Right kidney (tissue), 9 donors: ENCODE measurements at places on chromosomes 6 and 20.

DNA sequence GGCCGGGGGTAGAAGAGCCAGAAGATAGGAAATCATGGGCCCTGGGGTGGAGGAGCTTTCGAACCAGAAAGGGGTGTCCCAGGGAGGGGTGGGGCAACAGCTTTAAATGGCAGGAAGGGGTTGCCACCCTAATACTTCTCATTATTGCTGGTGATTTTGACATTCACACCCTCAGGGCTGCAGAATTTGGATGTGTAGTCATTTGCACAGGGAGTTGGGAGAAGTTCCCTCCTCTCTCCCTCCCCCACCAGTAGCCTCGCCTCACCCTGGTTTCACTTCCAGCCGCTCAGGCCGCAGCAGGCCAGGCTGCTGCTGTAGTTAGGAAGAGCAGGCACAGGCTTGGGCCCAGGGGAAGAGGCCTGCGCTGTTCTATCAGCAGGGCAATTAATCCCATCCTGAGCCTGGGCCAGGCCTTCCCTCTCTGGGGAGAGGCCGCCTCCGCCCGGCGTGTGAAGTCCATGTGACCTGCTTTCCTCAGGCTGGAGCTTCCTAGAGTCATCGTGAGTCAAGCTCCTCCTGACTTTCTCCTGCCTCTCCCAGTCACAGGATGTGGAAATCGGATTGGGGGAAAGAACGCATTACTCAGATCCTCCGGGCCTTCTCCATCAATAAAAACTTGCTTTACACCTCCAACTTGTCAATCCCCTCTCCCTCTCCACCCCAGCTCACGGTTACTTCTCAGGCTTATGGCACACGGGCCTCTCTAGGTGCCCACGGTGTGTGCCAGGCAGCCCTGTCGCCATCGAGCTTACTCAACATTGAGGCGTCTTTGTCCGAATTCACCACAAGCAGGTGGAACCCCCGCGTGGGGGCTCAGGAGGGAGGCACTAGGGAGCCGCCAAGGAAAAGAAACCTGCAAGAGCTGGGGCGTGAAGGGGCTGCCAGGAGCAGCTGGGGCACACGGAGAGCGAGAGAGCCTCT, 7.8 kb downstream of the ADTRP start:
- DNase-seq: peak; percentile 25

GRCh38 chr6:71248878-71249544, 39.6 kb upstream of the OGFRL1 start:
- DNase-seq: no peak

- DNase-seq: no peak
Observed at GRCh38 chr20:8305449-8305978, 173.4 kb downstream of the PLCB1 start.

- DNase-seq: no peak
Observed at GRCh38 chr6:69286331-69286730, 510.5 kb downstream of the LMBRD1 start.

DNA sequence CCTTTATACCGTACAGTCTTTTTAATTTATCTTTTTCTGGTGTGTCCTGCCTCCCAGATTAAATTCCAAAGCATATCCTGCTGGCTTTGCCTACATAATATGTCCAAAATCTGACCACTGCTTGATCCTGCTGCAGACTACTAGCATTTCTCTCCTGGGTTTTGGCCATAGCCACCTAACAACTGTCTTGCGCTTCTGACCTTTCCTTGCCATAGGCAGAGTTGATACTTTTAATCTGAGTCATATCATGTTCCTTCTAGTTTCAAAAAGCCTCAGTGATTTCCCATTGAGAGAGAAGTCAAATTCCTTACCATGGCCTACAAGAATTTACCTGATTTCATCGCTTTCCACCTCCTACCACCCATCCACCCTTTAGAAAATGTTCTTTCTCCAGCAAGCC, 104.8 kb downstream of the BCKDHB start:
- no peak for DNase-seq

- DNase-seq: peak; percentile 62
Observed at GRCh38 chr6:151808371-151809241, 1.1 kb downstream of the ESR1 start.

DNA sequence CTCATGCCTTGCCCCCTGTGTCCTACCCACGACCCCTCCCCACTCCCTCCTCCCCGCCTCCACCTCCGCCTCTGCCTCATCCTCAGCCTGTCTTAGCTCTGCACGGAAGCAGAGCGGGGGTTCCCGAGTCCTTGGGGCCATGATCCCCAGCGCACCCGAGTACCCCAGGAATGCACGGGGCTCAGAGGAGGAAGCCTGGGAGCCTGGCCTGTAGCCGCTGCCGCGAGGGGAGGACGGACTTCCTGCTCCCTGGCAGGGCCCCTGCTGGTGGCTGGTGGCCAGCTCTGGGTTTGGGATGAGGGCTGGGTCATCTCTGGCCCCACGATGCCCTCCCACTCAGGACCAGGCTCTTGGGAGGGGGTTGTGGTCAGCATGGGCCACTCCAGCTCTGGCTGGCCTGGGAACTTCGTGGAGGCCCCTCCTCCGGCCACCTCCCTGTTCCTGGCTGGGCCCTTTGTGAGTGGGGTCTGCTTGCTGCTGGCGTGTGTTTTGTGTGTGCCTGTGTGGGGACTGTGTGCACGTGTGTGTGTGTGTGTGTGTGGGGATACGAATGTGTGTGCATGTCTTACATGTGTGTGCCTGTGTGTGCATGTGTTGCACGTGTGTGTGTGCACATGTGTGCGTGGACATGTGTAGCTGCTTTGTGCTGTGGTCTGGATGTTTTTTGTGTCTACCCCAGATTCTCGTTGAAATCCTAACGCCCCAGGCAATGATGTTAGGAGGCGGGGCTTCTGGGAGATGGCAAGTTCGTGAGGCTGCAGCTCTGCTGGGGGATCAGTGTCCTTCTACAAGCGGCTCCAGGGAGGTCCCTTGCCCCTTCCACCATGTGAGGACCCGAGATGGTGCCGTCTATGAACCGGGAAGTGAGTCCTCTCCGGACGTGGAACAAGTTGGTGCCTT, 1.3 kb upstream of the RBBP8NL start:
- DNase-seq: peak; percentile 41

DNA sequence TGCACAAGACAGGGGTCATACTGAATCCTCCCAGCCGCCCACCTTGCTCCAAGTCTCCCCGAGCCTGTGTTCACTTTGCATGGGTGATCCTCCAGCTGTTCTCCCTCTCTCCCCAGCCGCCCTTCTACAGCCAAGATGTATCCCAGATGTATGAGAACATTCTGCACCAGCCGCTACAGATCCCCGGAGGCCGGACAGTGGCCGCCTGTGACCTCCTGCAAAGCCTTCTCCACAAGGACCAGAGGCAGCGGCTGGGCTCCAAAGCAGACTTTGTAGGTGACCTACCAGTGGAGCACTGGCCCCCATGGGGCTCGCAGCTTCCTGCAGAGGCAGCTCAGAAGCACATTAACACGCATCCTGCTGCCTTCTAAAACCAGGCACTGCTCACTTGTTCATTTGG, 14.6 kb upstream of the IFT52 start:
- no peak for DNase-seq

DNA sequence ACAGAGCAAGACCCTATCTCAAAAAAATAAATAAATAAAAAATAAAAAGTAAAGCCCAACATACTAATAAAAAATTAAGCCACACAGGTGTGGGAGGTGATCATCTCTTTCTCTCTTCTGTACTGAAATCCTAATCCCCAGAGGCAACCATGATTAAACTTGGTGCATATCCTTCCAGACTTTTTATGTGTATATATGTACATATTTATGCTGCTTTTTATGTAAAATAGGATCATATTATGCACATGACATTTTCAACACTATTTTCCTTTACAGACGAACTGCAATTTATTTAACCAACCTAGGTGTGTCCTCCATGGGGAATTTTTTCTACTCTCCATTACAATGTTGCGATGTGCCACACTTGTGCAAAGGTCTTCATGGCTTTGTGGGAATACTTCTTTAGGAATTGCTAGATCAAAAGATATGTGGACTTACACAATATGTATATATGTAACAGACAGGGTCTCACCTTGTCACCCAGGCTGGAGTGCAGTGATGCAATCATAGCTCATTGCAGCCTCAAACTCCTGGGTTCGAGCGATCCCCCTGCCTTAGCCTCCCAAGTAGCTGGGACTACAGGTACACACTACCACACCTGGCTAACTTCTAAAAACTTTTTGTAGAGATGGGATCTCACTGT, 23.7 kb downstream of the RMND1 start:
- DNase-seq: no peak
